ENCODE measurements at places on chromosomes 3 and 15. TPM values are rescaled to one million over a fixed set of nuclear protein-coding genes. Genes with fewer than 3 reads are reported as not detected.

The KLHL40 gene
- not detected for polyA plus RNA-seq

The KIF7 gene
- polyA plus RNA-seq: not detected

The IGSF10 gene
- not detected for polyA plus RNA-seq

The TM4SF18 gene
- polyA plus RNA-seq: not detected

The AADACL2 gene
- not detected for polyA plus RNA-seq

The C3orf85 gene
- not detected for polyA plus RNA-seq

The ZBTB47 gene
- polyA plus RNA-seq: 0.11 TPM

The CADPS gene
- not detected for polyA plus RNA-seq

The KY gene
- not detected for polyA plus RNA-seq

The PLA2G4D gene
- polyA plus RNA-seq: not detected

The ZWILCH gene
- 8.0 TPM for polyA plus RNA-seq

The RASSF1 gene
- polyA plus RNA-seq: 155 TPM

The SNTN gene
- polyA plus RNA-seq: not detected

The KNL1 gene
- polyA plus RNA-seq: 1.1 TPM

The CLASP2 gene
- 11.8 TPM for polyA plus RNA-seq

The NME9 gene
- polyA plus RNA-seq: 0.29 TPM

The KCNAB1 gene
- polyA plus RNA-seq: 0.26 TPM

The APBA2 gene
- polyA plus RNA-seq: 3.5 TPM

The CX3CR1 gene
- 10.3 TPM for polyA plus RNA-seq

The ELL3 gene
- 9.3 TPM for polyA plus RNA-seq

The TTLL13 gene
- polyA plus RNA-seq: 0.08 TPM

The FBXO40 gene
- polyA plus RNA-seq: 0.18 TPM

The MTMR10 gene
- polyA plus RNA-seq: 15.5 TPM

The GOLGA6B gene
- polyA plus RNA-seq: not detected

The ACP3 gene
- 0.28 TPM for polyA plus RNA-seq

Measured in IgD-negative memory B cell (primary cell).